ENCODE measurements at places on chromosomes 5 and 9. TPM values are rescaled to one million over a fixed set of nuclear protein-coding genes. Genes with fewer than 3 reads are reported as not detected.

CARD9 gene
- 0.34 TPM for total RNA-seq

- DNase-seq: peak; percentile 34
Observed at GRCh38 chr5:31537851-31538250, 5.8 kb downstream of the C5orf22 start.

GRCh38 chr5:123181394-123181801 is 92.4 kb downstream of the PRDM6 start:
- DNase-seq: no peak

DNA sequence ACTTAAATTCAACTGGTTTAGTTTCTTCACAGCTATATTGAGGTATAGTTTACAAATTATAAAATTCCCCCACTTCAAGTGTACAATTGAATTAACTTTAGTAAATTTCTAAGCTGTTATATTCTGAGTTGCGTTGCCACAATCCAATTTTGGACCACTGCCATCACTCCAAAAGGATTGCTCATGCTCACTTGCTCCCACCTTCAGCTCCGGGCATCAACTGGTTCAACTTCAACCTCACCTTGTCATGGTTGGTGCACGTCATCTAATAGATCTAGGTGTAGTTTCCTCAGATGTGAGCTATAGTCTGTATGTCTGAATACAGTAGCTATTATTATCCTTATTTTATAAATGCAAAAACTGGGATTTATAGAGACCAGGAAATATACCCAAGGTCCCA is 942.5 kb upstream of the WWC1 start:
- no peak for DNase-seq

Data from dermis blood vessel endothelial cell (primary cell).